Activated CD8-positive, alpha-beta T cell treated with anti-CD3 and anti-CD28 coated beads, Interleukin-2, amount 10 ng/mL, durations not matched to agents 7 days and 5 days (primary cell): ENCODE measurements at places on chromosomes 1 and 21. TPM values are rescaled to one million over a fixed set of nuclear protein-coding genes. Genes with fewer than 3 reads are reported as not detected.

DNA sequence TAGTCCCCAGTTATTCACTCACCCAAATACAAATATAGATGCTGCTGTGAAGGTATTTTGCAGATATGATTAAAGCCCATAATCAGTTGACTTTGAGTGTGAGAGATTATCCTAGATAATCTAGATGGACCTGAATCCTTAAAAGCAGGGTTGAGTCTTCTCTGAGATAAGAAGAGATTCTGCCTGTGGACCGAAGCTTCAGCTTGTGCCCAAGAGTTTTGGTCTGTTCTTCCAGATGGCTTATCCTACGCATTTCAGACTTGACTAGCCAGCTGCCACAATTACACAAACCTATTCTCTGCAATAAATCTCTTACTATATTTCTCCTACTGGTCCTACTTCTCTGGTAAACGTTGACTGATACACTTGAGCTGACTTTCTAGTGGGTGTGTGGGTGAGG is 145.1 kb downstream of the KCNJ6 start:
- no peaks in the 10 kb centered on the region for H3K4me1 ChIP-seq
- no peak for DNase-seq
- no peak overlapping the region for H3K4me3 ChIP-seq
- H3K27ac ChIP-seq: no peak overlapping the region
- no peaks in the 10 kb centered on the region for H3K36me3 ChIP-seq
- no peaks in the 10 kb centered on the region for H3K27me3 ChIP-seq

- H3K27me3 ChIP-seq: no peaks in the 10 kb centered on the region
- H3K27ac ChIP-seq: no peak overlapping the region
- DNase-seq: no peak
- no peak overlapping the region for H3K4me3 ChIP-seq
- H3K36me3 ChIP-seq: peaks cover 61% of the 10 kb centered on the region
These were observed 33.0 kb downstream of the LRRC8C start for GRCh38 chr1:89665941-89666340.

DNA sequence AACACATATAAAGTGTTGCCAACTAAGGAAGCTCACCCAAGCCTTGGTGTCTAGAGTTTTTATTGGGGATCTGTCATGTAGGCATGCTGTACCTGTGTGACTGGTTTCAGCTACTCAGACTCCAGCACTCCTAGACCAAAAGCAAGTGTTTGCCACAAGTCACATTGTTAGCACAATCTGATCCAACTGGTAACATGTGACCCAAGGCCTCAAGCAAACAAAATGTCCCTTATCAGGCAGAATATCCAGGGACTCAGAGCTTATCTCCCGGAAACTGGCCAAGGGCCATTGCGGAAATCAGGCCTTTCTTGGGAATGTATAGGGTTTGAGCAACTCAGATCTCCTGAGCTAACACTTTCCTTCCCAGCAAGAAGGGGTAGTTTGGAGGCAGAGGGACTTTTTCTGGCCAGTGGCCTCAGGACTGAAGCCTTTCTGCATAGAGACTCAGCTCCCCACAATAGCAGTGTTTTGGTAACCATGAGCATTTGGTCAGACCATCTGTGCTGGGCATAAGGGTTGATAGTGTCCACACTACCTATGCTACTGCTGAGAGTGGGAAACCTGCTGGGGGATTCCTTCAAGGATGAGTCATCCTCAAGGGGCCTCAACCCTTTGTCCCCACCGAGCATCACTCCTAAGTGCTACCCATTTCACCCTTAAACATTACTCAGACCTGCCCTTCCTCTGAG is 29.6 kb downstream of the NHLH2 start:
- no peak overlapping the region for H3K27ac ChIP-seq
- no peak overlapping the region for H3K4me3 ChIP-seq
- peaks cover 15% of the 10 kb centered on the region for H3K27me3 ChIP-seq
- no peak for DNase-seq

- peaks cover 18% of the 10 kb centered on the region for H3K36me3 ChIP-seq
- no peak for DNase-seq
- no peaks in the 10 kb centered on the region for H3K27me3 ChIP-seq
- H3K27ac ChIP-seq: no peak overlapping the region
- H3K4me1 ChIP-seq: peaks cover 37% of the 10 kb centered on the region
These were observed 39.5 kb upstream of the RGS1 start for GRCh38 chr1:192535916-192536664.

The ADAMTS4 gene
- 0.82 TPM for total RNA-seq

The HTR1D gene
- not detected for total RNA-seq

GRCh38 chr1:241638909-241639622 is 1.1 kb downstream of the CHML start:
- peaks cover 41% of the 10 kb centered on the region for H3K4me1 ChIP-seq
- H3K27ac ChIP-seq: peak overlapping the region; percentile 88
- DNase-seq: peak; percentile 46
- H3K36me3 ChIP-seq: peaks cover 38% of the 10 kb centered on the region

GRCh38 chr1:242890192-242890741 is 364.8 kb downstream of the CEP170 start:
- H3K27me3 ChIP-seq: no peaks in the 10 kb centered on the region
- H3K4me3 ChIP-seq: no peak overlapping the region
- no peaks in the 10 kb centered on the region for H3K36me3 ChIP-seq
- no peaks in the 10 kb centered on the region for H3K4me1 ChIP-seq
- no peak overlapping the region for H3K27ac ChIP-seq

The TMPRSS15 gene
- total RNA-seq: not detected

GRCh38 chr1:156608036-156608674 is 6.9 kb upstream of the GPATCH4 start:
- H3K4me1 ChIP-seq: peaks cover 15% of the 10 kb centered on the region
- peaks cover 16% of the 10 kb centered on the region for H3K27me3 ChIP-seq
- no peak overlapping the region for H3K4me3 ChIP-seq
- no peaks in the 10 kb centered on the region for H3K36me3 ChIP-seq
- DNase-seq: peak; percentile 83

DNA sequence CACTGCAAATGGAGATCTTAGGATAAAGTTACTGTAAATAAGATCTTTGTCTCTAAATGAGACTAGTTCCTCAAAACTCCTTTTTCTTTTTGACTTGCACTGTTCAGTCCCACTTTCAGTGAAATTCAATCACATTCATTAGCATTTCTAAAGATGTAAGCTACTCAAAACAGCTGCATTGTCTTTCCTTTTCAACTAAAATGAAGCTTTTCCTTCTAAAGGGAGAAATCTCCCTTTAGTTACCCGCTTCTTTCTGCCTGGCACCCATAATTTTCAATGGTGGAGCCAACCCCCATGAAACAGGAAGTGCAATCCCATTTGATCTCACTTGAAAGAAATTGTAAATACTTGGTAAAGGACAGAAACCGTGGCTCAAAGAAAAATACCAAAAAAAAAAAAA is 387.4 kb upstream of the PKN2 start:
- H3K36me3 ChIP-seq: no peaks in the 10 kb centered on the region
- no peak overlapping the region for H3K4me3 ChIP-seq
- no peak for DNase-seq
- H3K27ac ChIP-seq: no peak overlapping the region
- no peaks in the 10 kb centered on the region for H3K4me1 ChIP-seq
- no peaks in the 10 kb centered on the region for H3K27me3 ChIP-seq

DNA sequence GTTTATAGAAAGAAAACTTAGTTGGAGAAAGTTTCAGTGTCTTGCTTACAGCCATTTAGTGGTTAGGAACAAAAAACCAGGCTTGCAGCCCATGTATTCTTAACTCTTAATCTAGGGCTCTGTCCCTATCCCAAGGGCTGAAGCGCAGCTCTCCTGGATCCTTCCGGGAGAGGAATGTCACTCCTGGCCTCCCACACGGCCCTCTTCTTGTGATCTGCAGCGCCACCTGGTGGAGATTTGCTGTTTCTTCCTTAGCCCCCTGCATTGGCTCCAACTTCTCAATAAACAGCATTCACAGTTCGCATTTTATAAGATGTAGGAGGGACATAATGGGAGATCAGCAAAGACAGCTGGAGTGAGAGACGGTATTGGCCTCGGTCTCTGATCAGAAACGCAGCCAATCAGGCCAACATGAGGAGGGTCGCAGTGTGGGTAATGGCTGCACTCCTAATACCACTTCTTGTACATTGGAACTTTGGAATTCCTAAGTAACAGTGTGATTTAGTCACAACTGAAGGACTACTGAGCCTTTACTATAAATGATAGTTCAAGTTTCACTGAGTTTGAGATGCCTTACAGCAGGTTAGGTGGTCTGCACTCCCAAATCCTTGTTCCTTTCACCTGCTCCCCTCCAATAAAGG is 283.4 kb downstream of the ASTN1 start:
- H3K4me3 ChIP-seq: no peak overlapping the region
- H3K36me3 ChIP-seq: no peaks in the 10 kb centered on the region
- no peaks in the 10 kb centered on the region for H3K27me3 ChIP-seq
- peak; percentile 63 for DNase-seq
- H3K27ac ChIP-seq: no peak overlapping the region

- DNase-seq: no peak
- no peak overlapping the region for H3K4me3 ChIP-seq
- H3K36me3 ChIP-seq: no peaks in the 10 kb centered on the region
These were observed 306.3 kb upstream of the DUSP10 start for GRCh38 chr1:222048094-222048595.

The TDRD10 gene
- not detected for total RNA-seq

GRCh38 chr1:39717809-39718208 is 20.9 kb upstream of the PPIE start:
- H3K36me3 ChIP-seq: no peaks in the 10 kb centered on the region
- H3K4me3 ChIP-seq: no peak overlapping the region
- H3K27me3 ChIP-seq: peaks cover 52% of the 10 kb centered on the region
- no peak overlapping the region for H3K27ac ChIP-seq
- DNase-seq: peak; percentile 17

DNA sequence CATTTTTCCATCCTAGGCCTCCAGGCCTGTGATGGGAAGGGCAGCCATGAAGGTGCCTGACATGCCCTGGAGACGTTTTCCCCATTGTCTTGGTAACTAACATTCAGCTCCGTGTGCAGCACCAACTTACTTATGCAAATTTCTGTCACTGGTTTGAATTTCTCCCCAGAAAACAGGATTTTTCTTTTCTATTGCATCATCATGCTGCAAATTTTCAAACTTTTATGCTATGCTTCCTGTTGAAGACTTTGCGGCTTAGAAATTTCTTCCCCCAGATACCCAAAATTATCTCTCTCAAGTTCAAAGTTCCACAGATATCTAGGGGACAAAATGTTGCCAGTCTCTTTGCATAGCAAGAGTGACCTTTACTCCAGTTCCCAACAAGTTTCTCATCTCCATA is 25.2 kb upstream of the SELE start:
- no peaks in the 10 kb centered on the region for H3K36me3 ChIP-seq
- DNase-seq: no peak
- no peak overlapping the region for H3K27ac ChIP-seq
- H3K4me1 ChIP-seq: no peaks in the 10 kb centered on the region
- H3K27me3 ChIP-seq: peaks cover 2% of the 10 kb centered on the region

The CFAP141 gene
- not detected for total RNA-seq

The TRIM17 gene
- total RNA-seq: 2.8 TPM

DNA sequence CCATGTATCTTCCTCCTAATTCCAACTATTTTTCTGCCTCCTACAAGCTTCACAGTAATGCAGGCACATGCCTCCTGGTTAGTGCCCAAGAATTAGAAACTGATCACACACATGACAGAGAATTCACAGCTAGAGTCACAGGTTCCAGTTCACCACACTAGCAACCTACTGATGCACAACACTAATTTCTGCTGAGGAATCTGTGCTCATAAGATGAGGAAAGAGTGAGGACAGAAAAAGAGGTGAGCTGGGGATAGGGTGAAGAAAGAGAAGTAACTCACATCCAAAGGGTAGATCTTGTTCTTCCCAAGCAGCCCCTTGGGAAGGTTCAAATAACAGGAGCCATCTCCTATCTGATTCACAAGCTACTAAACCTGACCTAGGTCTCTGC is 61.3 kb downstream of the PUM1 start:
- no peak overlapping the region for H3K4me3 ChIP-seq
- H3K27ac ChIP-seq: no peak overlapping the region
- H3K27me3 ChIP-seq: no peaks in the 10 kb centered on the region

The OLFML3 gene
- total RNA-seq: 0.78 TPM

The GUCA2B gene
- total RNA-seq: not detected

- no peaks in the 10 kb centered on the region for H3K36me3 ChIP-seq
- H3K4me1 ChIP-seq: no peaks in the 10 kb centered on the region
- H3K27me3 ChIP-seq: peaks cover 5% of the 10 kb centered on the region
- H3K4me3 ChIP-seq: no peak overlapping the region
- H3K27ac ChIP-seq: no peak overlapping the region
These were observed 26.5 kb upstream of the KRTAP19-8 start for GRCh38 chr21:31064803-31065202.

DNA sequence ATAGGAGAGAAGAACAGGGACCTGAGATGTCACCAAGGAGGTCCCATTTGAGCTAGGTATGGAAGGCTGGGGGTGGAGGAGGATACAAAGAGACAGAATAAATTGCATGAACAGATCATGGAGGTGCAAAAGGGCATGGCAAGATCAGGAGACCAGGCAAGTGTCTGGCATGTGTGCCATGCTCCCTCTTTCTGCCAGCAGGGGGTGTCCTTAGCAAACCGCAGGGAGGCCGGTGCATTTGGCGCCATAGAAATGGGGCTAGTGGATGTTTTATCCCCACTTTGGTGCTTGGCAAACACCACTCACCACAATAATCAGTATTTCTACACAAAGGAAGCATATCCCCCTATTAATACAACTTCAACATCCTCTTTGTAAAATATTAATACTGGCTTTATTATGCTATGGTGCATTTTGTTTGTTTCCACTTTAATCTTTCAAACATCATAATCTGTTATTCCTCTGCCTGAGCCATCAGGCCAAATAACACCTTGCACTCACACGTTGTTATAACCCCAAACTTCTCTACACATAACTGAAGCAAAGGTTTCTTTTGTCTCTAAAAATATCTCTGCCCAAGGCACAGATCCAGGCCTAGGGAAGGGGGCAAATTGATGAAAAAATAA is 25.9 kb downstream of the S100A6 start:
- H3K27ac ChIP-seq: no peak overlapping the region
- peak; percentile 80 for DNase-seq
- no peak overlapping the region for H3K4me3 ChIP-seq
- no peaks in the 10 kb centered on the region for H3K36me3 ChIP-seq
- peaks cover 2% of the 10 kb centered on the region for H3K27me3 ChIP-seq
- H3K4me1 ChIP-seq: peaks cover 10% of the 10 kb centered on the region

DNA sequence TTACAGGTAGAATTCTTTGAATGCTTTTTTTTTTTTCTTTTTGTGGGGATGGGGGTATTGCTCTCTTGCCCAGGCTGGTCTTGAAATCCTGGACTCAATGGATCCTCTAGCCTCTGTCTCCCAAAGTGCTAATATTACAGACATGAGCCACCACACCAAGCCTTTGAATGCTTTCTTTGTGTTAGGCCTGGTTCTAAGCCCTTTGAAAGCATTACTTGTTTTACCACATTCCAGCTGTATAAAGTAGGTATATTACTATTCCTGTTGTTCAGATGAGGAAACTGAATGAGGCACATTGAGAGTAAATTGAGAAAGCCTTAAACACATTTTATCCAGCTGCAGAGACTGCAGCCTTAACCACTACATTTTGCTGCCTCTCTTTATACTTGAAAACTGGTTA is 841.8 kb upstream of the ADGRL4 start:
- H3K27me3 ChIP-seq: no peaks in the 10 kb centered on the region
- DNase-seq: no peak
- no peaks in the 10 kb centered on the region for H3K36me3 ChIP-seq
- no peaks in the 10 kb centered on the region for H3K4me1 ChIP-seq
- H3K4me3 ChIP-seq: no peak overlapping the region
